Hematopoietic multipotent progenitor cell treated with erythropoietin and hydrocortisone succinate and interleukin-3 and kit ligand, for 15 days (in vitro differentiated cells): ENCODE measurements at places on chromosomes 7 and 10.

DNA sequence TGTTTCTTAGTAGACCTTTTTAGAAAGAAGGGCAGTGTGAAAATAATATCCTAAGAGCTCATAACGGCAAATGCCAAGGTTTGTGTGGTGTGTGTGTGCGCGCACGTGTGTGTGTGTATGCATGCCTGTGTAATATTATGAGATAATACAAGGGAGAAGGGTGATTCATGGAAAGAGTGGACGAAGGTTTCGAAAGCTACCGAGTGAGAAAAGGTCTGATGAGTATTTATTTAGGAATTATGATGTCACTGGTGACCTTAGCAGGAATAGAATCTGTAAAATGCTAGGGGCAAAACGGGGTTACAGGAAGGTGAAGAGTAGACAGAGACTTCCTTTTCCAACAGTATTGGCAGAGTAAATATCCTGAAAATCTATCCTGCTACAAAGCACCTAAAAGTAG is 107.3 kb downstream of the AHR start:
- no peak for DNase-seq

DNA sequence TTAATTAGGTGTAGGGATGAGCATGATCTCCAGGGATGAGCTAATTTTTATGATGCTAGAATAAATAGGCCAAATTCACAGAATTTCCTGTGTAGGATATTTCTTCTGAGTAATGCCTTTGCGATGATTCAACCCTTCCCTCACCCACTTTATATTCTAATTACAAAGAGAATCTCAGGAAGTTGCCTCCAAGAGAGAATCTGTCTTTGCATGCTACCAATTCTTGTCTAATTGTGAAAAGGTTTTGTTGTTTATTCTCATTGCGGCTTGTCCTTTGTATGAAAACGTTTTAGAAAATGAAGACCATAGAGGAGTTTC is 6.3 kb downstream of the C7orf57 start:
- DNase-seq, result no peak

GRCh38 chr7:37405603-37406122 is 43.0 kb downstream of the ELMO1 start:
- no peak for DNase-seq

DNA sequence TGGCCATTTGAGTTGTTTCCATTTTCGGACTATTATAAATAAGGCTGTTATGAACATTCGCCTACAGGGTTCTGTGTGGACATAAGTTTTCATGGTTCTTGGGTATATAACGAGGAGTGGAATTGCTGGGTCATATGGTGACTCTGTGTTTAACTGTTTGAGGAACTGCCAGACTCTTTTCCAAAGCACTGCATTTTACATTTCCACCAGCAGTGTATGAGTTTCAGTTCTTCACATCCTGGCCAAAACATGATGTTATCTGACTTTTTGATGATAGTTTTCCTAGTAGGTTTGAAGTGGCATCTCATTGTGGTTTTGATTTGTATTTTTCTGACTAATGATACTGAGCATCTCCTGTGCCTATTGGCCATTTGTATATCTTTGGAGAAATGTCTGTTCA is 5.4 kb downstream of the SUV39H2 start:
- DNase-seq, result no peak

DNA sequence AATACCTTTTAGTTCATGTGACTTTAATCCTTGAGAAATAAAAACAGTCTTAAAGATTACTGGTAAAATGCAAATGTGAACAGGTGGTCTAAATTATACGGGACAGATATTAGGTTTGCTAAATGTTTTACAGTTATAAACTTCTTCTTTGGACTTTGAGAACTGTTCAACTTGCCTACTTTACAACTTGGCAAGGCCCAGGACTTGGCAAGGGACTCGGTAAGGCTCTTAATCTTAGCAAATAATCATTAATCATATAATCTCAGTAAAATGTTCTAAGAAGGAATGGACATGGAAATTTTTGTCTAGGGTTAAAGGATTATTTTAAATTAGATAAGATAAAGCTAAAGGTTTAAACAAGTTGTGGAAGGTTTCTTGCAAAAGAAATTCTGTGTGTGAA is 4.8 kb upstream of the UBE2D4 start:
- no peak for DNase-seq

- DNase-seq, result no peak
Measured at GRCh38 chr10:119245272-119245671, 37.9 kb downstream of the GRK5 start.

DNA sequence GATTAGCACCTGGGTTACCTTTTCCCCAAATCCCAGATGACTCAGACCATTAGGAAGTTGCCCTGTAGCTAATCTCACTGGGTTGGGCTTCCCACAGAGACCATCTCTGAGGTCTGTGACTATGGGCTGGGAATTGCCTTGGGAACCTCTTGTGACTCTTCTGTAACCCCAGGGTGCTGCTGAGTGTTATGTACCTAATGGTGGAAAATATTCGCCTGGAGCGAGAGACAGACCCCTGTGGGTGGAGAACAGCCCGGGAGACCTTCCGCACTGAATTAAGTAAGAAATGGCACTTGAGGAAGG is 20.0 kb downstream of the STRIP2 start:
- no peak for DNase-seq

GRCh38 chr7:130918129-130919052 is 184.4 kb upstream of the KLF14 start:
- no peak for DNase-seq

GRCh38 chr7:155312633-155313032 is 15.0 kb downstream of the INSIG1 start:
- no peak for DNase-seq

DNA sequence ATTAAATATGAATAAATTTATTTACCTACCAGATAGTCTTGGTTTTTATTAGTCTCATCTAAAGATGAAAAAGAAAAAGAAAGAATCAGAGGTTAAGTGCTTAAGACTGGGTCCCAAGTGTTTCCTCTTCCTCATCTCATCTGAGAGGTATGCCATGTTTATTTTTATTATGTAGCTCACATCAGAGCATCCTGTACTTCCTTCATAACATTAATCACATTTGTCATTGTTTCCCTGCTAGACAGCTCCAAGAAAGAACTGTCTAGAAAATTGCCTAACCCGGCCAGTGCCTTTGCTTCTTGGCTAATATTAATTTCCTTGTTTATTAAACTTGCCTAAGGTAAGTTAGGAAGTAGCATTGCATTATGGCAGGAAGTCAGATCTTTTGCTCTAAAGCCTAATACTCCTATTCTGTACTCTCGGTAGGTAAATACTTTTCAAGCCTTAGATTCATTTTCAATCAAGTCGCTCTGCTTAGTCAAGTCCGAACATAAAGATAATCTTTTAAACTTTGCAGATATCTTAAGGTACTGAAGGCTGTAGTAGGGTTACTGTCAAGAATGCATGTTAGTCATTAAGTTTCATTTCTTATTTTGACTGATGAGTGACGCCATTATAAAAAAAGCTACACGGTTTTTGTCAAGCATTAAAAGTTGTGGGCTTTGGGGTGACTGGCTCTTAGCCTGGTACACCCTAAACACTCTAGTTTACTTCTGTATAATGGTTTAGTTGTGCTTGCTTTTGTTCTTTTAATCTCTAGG is 47.4 kb downstream of the ZMYND11 start:
- DNase-seq, result no peak

GRCh38 chr7:18974803-18975202 is 142.6 kb downstream of the TWIST1 start:
- no peak for DNase-seq

- DNase-seq, result no peak
Measured at GRCh38 chr10:59595593-59595992, 114.1 kb downstream of the SLC16A9 start.

DNA sequence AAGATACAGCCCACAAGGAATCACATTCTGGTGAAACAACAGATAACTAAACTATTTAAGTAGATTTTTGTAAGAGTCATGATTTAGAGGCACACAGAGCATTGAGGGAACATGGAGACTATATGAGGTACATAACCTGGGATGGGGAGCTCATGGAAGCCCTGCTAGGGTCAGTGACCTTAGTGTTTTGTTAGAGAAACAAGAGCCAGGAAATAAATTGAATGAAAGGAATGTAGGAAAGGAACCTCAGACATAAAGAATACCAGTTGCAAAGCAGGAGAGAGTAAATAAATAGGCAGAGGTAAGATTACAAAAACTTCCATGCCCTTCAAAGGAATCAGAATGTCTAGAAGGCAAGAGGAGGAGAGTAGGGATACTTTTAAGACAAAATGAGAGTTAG is 1076.9 kb downstream of the CNTNAP2 start:
- no peak for DNase-seq

DNA sequence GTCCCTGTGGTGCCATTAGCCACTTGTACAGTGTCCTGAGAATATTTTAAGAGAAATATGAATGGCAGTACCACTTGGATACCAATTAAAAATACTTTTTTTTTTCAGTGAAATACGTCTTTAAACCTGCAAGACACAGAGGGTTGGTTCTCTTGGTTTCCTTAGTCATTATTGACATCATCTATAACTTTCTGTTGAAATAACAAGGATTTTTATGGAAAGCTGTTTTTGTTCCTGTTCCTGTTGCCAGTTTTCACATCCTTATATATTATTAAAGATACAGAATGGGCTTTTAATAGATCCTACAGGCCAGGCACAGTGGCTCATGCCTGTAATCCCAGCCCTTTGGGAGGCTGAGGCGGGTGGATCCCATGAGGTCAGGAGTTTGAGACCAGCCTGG is 579.9 kb downstream of the AUTS2 start:
- no peak for DNase-seq

- no peak for DNase-seq
Measured at GRCh38 chr7:157018997-157019608, 8.6 kb upstream of the MNX1 start.

GRCh38 chr7:43602256-43602655 is 19.3 kb downstream of the STK17A start:
- DNase-seq, result no peak

DNA sequence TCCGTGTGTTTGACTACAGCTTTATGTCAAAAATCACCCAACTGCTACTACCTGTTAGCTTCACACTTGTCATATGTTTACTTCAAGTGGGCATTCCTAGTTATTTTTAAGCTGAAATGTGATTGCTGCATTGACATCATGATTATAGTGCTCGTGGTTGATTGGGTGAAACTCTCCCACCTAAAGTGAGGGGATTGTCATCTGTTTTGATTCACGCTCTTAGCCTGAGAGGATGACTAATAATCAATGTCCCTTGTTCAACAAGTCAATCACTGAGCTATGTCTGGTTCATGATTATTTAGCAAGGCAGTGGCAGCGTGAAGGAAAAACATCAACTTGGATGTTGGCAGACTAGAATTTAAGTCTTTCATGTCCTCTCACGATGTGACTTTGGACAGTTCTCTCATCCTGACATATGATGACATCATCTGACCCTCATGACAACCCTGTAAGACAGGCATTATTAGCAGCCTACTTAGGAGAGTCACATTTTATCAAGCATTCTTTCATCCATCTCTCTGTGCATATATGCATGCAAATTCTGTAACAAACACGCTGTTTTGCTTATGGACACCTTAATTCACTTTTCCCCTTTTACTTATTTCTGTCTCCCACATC is 352.6 kb upstream of the ZMIZ1 start:
- DNase-seq, result no peak

GRCh38 chr7:31553661-31554081 is 39.8 kb downstream of the ITPRID1 start:
- DNase-seq, result no peak

DNA sequence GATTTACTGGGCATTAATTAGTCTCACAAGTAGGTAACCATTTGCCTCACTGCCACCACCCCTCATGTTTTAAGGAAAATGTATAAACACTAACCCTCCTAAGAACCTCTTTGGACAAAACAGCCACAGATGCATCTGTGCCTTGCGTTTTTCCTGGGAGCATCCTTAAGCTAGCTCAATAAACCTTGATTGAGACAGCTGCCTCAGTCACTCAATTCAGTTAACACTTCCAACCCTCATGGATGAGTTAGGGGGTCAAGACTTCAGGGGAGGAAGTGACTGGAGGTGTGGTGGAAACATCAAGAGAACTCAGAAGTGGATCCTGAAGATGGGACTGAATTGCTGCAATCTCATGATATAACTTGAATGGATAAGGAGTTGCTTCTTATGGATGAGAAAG is 31.5 kb downstream of the CUL2 start:
- DNase-seq, result no peak

GRCh38 chr10:78336402-78336791 is 302.7 kb downstream of the RPS24 start:
- no peak for DNase-seq

GRCh38 chr10:127398140-127398970 is 150.8 kb upstream of the NPS start:
- DNase-seq, result no peak
